Activated CD4-positive, alpha-beta T cell treated with anti-CD3 and anti-CD28 coated beads, Interleukin-10, Interleukin-2, amounts not matched to agents 100 ng/mL and 50 ng/mL, durations not matched to agents 16 hours and 8 hours (primary cell): ENCODE measurements at places on chromosomes 5 and 9.

GRCh38 chr9:108478431-108479332 lies 377.1 kb downstream of the ACTL7B start:
- DNase-seq = peak; percentile 52

- no peak for DNase-seq
Measured at GRCh38 chr5:78377718-78378105, 17.3 kb downstream of the SCAMP1 start.

- DNase-seq = no peak
Measured at GRCh38 chr9:19138084-19138483, 10.8 kb upstream of the PLIN2 start.

GRCh38 chr5:9335269-9335668 lies 210.6 kb downstream of the SEMA5A start:
- no peak for DNase-seq

GRCh38 chr9:136367296-136368145 lies 4.0 kb upstream of the DNLZ start:
- DNase-seq = no peak

- no peak for DNase-seq
Measured at GRCh38 chr9:87868175-87868574, 14.5 kb upstream of the SPATA31E1 start.

GRCh38 chr9:129583308-129584038 lies 37.4 kb downstream of the C9orf50 start:
- no peak for DNase-seq

DNA sequence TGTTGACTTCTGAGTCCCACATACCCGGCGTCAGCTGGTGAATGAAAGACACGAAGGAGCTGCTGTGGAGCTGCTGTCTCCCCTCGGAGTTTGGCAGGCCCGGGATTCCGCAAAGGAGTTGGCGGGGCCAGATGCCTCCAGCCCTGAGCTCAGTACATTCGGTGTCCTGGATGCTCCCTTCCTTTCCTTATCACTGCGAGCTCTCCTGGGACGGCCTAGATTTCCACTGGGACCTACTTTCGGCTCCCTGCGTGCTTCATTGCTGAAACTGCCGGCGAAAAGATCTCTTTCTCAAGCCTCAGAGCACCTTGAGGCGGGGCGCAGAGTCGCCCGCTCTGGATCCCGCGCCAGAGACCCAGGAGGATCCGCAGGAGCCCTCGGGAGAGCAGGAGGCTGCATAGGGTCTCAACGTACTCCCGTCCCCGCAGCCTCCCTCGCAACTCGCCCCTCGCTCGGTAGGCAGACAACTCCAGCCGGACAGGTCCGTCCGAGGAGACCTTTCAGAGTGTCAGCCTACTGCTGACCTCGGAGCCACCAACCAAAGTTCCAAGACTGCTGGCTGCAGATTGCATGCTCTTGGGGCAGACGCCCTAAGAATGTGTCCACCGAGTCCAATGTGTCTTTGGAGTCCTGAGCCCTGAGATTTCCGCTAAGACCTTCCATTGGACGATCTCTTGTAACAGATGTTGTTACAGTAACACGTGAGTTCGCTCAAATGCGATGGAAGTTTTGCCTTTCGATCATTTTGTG lies 6.1 kb downstream of the ANXA2R start:
- DNase-seq = no peak

DNA sequence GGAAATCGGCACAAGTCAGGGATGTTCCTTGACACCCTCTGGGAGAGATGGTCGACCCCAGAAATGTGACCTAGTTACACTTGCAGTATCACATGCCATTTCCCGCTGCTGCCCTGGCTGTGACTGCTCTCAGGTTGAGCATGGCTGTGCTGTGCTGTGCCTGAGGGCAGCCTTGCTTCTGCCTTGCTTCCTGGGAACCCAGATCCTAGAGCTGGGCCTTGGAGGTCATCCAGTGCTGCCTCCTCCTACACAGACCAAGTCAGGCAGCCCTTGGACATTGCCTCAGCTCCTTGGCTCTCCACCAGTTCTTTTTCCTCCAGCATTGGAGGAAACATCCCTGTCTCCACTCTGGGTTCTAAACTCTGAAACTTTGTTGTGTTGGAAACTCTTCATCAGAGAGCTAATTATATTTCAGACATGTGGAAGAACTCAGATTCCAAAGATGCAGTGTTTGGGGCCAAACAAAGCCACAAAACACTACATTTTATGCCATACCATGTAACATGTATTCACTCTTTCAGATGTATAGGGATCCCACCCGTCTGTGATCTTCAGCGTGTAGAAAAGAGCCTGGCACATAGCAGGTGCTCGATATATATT lies 6.1 kb downstream of the MAMDC2 start:
- DNase-seq = no peak

DNA sequence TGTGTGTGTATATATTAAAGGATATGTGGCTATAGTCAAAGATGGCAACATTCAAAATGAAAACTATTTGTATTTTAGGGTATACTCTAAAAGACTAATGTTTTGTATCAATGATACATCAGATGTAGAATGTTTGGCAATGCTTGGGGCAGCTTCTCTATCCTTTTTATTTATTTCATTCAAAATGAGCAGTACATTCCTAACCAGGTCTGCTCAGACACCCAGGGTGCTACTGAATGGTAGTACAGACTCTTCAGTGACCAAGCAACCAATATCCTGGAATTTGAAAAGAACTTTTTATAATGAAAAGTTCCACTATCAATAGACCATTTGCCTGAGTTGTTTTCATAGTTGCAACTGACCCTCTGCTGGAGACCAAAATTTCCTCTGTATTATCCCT lies 23.9 kb downstream of the MEGF9 start:
- no peak for DNase-seq

DNA sequence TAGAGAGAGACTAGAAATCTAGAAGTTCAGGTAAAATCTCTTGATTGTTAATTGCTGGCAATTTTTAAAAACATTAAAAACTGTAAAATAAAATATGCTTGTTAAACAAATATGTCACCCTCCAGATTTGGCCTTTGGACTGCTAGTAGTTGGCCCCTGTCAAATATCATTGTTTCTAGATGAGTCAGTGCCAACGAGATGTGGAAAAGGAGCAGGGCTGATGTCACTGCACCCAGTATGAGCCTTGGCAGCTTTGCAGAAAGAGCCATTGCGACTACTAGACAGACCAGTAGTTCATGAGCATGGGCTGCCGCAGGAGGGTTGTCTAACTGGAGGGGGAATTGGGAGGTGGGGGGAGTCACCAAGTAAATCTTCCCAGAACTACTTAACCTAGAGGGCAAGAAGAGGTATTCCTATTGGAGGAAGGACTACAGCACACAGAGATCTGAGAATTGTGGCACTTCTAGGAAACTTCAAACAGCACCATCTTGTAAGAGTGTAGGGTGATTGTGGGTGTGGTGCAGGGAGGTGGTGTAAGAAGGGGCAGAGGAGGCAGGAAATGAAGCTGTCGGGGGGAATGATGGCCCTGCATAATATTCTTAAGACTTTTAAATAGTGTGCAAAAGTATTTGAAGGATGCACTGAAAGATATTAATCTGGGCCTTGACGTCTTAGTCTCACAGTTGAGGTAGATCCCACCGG lies 7.1 kb upstream of the DOCK2 start:
- peak; percentile 79 for DNase-seq

- DNase-seq = peak; percentile 28
Measured at GRCh38 chr5:157516006-157516405, 56.0 kb downstream of the NIPAL4 start.

GRCh38 chr9:137370865-137371520 lies 52.0 kb downstream of the EXD3 start:
- no peak for DNase-seq
